Inflammatory macrophage treated with lipopolysaccharide for 4 hours (primary cell): ENCODE measurements at places on chromosomes 12 and 14.
A peak's percentile ranks its signal among the peaks of the same experiment; 100 is the strongest.

- no peak for DNase-seq
Observed at GRCh38 chr12:95277139-95277538, 59.5 kb downstream of the VEZT start.

DNA sequence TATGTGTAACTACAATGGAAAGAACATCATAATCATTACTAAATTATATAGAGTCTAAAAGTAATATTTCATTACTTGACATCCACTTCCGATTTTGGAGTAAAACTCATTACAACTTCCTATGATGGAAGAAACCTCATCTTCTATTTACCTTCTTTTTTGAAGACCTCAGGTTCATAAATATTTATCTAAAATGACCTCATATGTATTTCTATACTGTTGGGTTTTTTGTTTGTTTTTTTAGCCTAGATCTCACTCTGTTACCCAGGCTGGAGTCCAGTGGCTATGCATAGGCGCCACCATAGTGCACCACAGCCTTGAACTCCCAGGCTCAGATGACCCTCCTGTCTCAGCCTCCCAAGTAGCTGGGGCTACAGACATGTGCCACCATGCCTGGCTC, 39.9 kb upstream of the BMAL2 start:
- no peak for DNase-seq

GRCh38 chr12:120639771-120640721, at the start of gene CABP1:
TSS of gene CABP1 (plus strand) at chr12:120640626. CDS start at chr12:120640686, 60 bp downstream.
- no peak for DNase-seq

GRCh38 chr12:82619644-82620043, 67.1 kb upstream of the TMTC2 start:
- DNase-seq, result no peak

GRCh38 chr14:76467711-76468155, 91.8 kb downstream of the ESRRB start:
- no peak for DNase-seq

DNA sequence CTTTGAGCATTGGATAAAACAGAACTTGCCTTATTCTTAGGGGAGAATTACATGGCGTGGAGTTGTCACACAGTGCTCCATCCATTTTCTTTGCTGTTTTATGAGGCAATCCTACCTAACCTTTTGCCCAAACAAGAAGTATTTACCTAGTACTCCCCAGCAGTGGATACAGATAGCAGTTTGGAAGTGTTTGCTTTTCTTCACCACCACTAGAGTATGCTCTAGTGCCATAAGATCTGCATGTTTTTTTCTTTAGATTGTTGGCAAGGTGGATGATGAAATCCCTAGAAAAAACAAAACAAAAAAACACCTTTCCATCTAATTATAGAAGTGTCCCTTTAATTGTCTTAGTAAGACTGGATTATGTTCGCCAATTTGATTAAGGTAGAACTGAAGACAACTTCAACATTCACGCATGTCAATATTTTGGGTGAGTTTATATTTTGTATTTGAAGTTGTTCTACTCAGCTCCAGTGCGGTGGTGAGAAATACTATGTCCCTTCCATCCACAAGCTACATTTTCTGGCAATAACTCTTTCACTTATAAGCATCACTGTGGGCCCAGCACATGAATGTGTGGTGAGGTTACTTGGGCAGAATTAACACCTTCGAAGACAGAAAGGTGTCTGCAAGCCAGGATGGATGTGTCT, 23.6 kb upstream of the TMEM260 start:
- no peak for DNase-seq

DNA sequence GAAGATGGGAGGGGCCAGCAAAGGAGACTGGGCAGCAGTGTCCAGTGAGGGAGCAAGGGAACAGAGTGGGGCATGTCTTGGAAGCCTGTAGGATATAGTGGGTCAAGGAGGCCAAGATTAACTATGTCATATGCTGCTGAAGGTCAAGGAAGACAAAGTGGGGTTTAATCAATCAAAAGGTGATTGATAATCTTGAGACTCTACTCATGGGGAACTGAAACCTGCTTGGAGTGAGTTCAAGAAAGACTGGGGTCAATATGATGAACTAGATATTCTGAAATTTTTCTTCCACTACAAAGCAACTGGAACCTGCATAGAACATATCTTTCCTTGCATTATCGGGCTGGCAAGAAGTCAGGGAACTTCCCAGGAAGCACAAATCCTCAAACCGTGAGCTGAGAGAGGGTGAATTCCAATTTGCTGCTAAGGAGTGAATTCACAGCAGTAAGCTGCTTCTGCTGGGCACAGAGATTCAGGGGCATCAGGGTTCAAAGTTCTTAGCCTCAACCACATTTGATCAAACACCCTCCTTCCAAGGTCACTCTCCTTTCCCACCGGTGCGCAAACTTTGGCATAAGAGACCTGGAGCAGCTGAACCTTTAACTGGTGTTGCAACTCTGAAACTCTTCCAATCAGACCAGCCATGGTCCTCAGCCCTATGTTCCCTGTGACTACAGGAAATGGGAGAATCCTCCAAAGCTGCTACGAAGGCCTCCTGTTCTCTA, 40.3 kb upstream of the DCD start:
- DNase-seq, result no peak

DNA sequence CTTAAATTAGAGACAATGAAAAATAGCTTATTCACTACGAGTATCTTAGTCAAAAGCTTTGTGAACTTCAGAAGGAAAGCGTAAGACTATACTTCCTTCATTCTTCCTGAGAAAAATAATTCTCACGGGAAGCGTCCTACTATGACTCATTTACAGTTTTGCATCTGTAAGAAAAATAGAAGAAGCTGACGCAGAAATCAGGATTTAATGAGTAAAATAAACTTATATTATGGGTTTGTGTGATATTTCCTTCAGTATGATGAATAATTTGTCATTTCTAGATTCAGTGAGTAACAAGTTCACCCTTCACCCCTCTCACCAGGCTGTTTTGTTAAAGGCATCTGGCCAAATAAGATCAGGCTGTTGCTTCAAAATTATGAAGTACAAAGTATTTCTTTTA, 17.8 kb upstream of the PDE3A start:
- DNase-seq, result no peak

DNA sequence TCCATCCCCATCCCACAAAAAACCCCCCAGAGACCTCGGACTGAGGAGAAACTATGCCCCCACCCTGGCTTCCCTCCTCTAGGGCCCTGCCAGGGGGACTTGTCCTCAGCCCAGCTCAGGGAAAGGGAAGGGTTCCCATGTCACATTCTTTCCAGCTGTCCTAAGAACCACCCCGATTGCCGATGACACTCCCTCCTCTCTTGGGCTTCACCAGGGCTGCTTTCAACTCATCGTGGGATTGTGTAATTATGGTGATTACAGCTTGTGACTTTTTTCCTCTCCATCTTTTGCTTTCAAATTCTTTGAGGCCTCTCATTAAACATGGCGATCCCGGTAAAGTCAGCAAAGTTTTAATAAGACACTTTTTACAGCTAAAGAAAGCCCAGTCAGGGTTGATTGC, 344.0 kb downstream of the DPF3 start:
- DNase-seq, result peak; percentile 51

- DNase-seq, result no peak
Observed at GRCh38 chr12:89358805-89359204, 6.5 kb upstream of the DUSP6 start.

GRCh38 chr12:131487388-131488124, 223.3 kb upstream of the SFSWAP start:
- no peak for DNase-seq

GRCh38 chr14:63383776-63384367, 65.1 kb upstream of the GPHB5 start:
- peak; percentile 10 for DNase-seq

DNA sequence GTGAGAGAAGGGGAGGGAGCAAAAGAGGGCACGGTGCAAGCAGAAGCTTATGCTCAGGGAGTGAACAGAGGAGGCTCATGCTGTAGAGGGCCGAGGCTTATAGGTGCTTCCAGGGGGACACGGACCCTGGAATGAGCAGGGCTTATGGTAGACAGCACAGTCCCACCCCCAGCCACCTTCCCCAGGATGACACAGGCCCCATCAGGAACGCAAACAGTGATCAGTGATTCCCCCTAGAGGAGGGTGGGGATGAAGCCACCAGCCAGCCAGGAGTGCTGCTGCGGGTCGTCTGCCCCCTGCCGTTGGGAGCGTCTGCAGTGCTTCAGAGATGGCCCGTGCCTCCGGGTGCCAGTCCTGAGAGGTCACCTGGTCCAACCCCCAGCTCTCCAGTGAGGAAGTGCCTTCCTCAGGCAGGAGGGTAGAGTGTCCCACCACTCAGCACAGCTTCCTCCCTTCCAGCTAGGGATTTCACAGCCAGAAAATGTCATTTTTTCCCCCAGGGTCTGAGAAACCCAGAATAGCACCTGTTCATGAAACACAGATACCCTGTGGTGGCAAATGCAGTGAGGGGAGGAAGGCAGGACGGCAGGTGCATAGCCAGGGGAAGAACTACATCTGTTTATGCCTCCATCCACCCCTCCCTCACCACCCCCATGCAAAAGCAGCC, 60.7 kb downstream of the SLC6A12 start:
- DNase-seq, result peak; percentile 70

DNA sequence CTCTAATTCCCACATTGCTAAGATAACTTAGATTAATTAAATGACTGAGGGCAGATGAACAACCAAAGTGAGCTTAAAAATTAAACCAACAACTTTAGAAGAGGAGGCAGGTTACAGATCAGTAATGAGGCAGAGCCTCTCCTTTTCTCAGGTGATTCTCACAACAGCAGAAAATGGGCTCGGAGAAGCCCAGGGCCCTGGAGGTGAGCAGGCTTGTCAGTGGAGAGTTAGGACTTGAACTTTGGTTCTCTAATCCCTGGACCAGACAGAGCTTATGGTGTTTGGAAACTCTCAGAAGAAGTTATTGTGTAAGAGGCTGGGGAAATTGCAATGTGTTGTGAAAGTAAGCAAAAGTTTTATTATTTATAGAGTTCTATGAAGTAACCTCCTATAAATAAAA, 2.8 kb downstream of the TRHDE start:
- peak; percentile 54 for DNase-seq

DNA sequence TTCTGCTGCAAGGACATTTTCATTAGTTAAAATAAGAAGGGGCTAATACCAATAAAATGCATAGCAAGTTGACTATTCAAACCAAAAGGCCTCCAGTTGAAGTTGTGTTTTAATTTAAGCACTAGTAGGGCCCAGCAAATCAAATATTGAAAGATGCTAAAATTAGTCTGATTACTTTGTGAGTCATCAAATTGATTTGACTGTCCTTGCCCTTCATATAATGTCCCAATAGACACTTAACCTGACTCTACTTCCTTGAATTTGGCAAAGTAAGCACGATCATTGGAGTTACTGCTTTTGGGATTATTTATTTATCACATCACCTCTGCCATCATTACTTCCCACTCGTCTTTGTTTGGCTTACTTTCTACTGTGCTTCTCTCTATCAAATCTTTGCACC, 798.5 kb downstream of the DIO2 start:
- no peak for DNase-seq
